ENCODE measurements at places on chromosomes 6 and 20. TPM values are rescaled to one million over a fixed set of nuclear protein-coding genes. Genes with fewer than 3 reads are reported as not detected.

- no peak for DNase-seq
Measured at GRCh38 chr6:144597511-144597910, 312.4 kb downstream of the UTRN start.

- DNase-seq, result no peak
Measured at GRCh38 chr6:54191461-54191860, 80.2 kb downstream of the MLIP start.

DNA sequence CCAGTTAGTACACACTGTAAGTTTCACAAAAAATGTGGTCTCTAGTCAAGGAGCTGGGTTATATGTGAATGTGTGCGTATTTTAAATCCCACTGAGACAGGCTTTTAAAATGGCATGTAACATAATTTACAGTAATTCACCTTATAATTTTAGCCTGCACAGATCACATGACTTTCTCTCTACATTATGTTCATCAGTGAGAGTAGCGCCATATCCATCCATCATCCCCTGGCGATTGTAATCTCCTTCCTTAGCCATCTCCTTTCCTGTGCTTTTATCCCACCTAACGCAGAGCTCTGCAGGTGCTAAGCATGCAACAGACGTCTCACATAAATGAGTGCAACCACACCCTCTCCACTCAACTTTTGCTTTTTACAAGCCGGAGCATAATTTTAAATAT lies 210.8 kb downstream of the TBC1D7 start:
- DNase-seq, result no peak

GRCh38 chr6:35496036-35496840 lies 641 bp downstream of the TEAD3 start:
- no peak for DNase-seq

DNA sequence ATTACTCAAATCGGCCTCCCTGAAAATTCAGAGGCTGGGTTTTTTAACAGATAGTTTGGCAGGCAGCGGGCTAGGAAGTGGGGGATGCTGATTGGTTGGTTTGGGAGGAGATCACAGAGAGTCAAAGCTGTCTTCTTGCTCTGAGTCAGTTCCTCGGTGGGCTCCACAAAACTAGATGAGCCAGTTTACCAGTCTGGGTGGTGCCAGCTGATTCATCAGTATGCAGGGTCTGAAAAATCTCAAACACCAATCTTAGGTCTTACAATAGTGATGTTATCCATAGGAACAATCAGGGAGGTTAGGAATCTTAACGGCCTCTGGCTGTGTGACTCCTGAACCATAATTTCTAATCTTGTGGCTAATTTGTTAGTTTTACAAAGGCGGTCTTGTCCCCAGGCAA lies 190.7 kb downstream of the C6orf118 start:
- DNase-seq, result no peak

The TRIM40 gene
- total RNA-seq, result not detected

- DNase-seq, result no peak
Measured at GRCh38 chr20:2297357-2297728, 1.5 kb downstream of the TGM3 start.

The LZTS3 gene
- total RNA-seq, result 8.3 TPM

GRCh38 chr6:36780442-36781177 lies 58.6 kb downstream of the CPNE5 start:
- no peak for DNase-seq

DNA sequence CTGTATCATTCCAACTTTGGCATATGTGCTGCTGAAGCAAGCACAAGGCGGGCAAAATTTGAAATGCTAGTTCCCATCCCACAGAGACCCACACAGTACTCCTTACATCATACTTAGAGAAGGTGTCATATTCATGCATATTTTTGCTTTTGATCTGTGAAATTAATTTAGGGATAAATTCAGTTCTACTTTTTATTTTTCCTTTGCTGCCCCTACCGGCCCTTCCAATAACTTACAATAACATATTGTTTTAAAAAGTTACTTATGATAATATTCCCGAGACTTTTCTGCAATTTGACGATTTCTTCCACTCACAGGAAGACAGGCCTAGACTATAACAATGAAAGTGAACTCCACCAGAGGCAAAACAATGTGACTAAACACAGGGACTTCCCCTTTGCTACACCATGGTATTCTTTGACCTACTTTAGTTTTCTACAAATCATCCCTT lies 35.0 kb downstream of the SESN1 start:
- no peak for DNase-seq

GRCh38 chr6:1825277-1825676 lies 215.6 kb downstream of the FOXC1 start:
- DNase-seq, result no peak

- DNase-seq, result no peak
Measured at GRCh38 chr6:93293872-93294271, 125.5 kb downstream of the EPHA7 start.
